Temporal lobe (tissue), 4 donors: ENCODE measurements at places on chromosomes 13 and 19. TPM values are rescaled to one million over a fixed set of nuclear protein-coding genes. Genes with fewer than 3 reads are reported as not detected.

The KHSRP gene
- 120 TPM for total RNA-seq

The SIGLEC12 gene
- not detected for total RNA-seq

The CRLF1 gene
- 3.9 TPM for total RNA-seq

The KCTD4 gene
- 1.7 TPM for total RNA-seq

The NAPSA gene
- total RNA-seq, result 0.25 TPM

The PBX4 gene
- total RNA-seq, result 8.6 TPM

The FFAR3 gene
- under 0.01 TPM for total RNA-seq

The ZNF331 gene
- total RNA-seq, result 18.2 TPM

The CEBPA gene
- 1.2 TPM for total RNA-seq

The ZNF562 gene
- total RNA-seq, result 78.4 TPM

The ICAM4 gene
- under 0.01 TPM for total RNA-seq

The IL4I1 gene
- total RNA-seq, result not detected

The TRPC4 gene
- 14.8 TPM for total RNA-seq

The CLEC17A gene
- not detected for total RNA-seq

The KIR3DL2 gene
- not detected for total RNA-seq

The SHC2 gene
- total RNA-seq, result 8.9 TPM

The PCSK4 gene
- total RNA-seq, result 2.2 TPM

The MAB21L1 gene
- total RNA-seq, result 0.49 TPM

The PRR19 gene
- 3.0 TPM for total RNA-seq

The FUT1 gene
- 0.49 TPM for total RNA-seq

The PDX1 gene
- not detected for total RNA-seq

The ZNF468 gene
- 44.0 TPM for total RNA-seq

The STAP2 gene
- total RNA-seq, result 0.98 TPM

The SLC25A15 gene
- 18.7 TPM for total RNA-seq

The FXYD3 gene
- total RNA-seq, result not detected

The PTPRS gene
- total RNA-seq, result 183 TPM

The SBSN gene
- not detected for total RNA-seq

The ZNF808 gene
- total RNA-seq, result 19.4 TPM

The ADPRHL1 gene
- 0.74 TPM for total RNA-seq

The F2RL3 gene
- total RNA-seq, result not detected

The DACT3 gene
- total RNA-seq, result 14.5 TPM

The F7 gene
- total RNA-seq, result 0.49 TPM

The KANK3 gene
- 2.2 TPM for total RNA-seq

The TSKS gene
- total RNA-seq, result not detected

The TMTC4 gene
- total RNA-seq, result 52.1 TPM
